ENCODE measurements at places on chromosomes 1 and 21. TPM values are rescaled to one million over a fixed set of nuclear protein-coding genes. Genes with fewer than 3 reads are reported as not detected.

Gene C8A
- not detected for total RNA-seq

Gene PLPPR4
- 0.31 TPM for total RNA-seq

Gene FCGR1A
- total RNA-seq: 4.6 TPM

Gene SESN2
- 79.9 TPM for total RNA-seq

Data from ovary (tissue), 10 donors.